ENCODE measurements at places on chromosomes 6 and 20. TPM values are rescaled to one million over a fixed set of nuclear protein-coding genes. Genes with fewer than 3 reads are reported as not detected.

The DNMT3B gene
- total RNA-seq, result 13.9 TPM

The HUS1B gene
- total RNA-seq, result not detected

The PBOV1 gene
- not detected for total RNA-seq

The SLC17A9 gene
- 33.6 TPM for total RNA-seq

The CD109 gene
- 0.52 TPM for total RNA-seq

The BPI gene
- total RNA-seq, result not detected

The COMMD7 gene
- 50.7 TPM for total RNA-seq

The FAM209B gene
- 0.32 TPM for total RNA-seq

The RGL2 gene
- total RNA-seq, result 22.9 TPM

The ADGB gene
- not detected for total RNA-seq

The MYBL2 gene
- total RNA-seq, result 76.9 TPM

The C20orf202 gene
- total RNA-seq, result 0.20 TPM

The SRC gene
- 54.7 TPM for total RNA-seq

The EFCAB8 gene
- 0.22 TPM for total RNA-seq

The PABPC1L gene
- 6.4 TPM for total RNA-seq

The MACROD2 gene
- total RNA-seq, result 0.51 TPM

The STX16 gene
- 28.0 TPM for total RNA-seq

The OR2J3 gene
- total RNA-seq, result not detected

The TCP1 gene
- total RNA-seq, result 677 TPM

The MYLK4 gene
- 0.15 TPM for total RNA-seq

The GSTA3 gene
- not detected for total RNA-seq

The MLIP gene
- total RNA-seq, result 0.33 TPM

The DNAH8 gene
- total RNA-seq, result not detected

The COL9A3 gene
- 53.3 TPM for total RNA-seq

The CCNC gene
- 193 TPM for total RNA-seq

The SPATA25 gene
- 7.6 TPM for total RNA-seq

The OR2H1 gene
- total RNA-seq, result not detected

The PPP1R14C gene
- total RNA-seq, result not detected

The RFX6 gene
- not detected for total RNA-seq

The ENPP4 gene
- 0.34 TPM for total RNA-seq

The ULBP2 gene
- total RNA-seq, result not detected

The RPN2 gene
- total RNA-seq, result 284 TPM

The NCOA3 gene
- 56.8 TPM for total RNA-seq

The TREM2 gene
- total RNA-seq, result not detected

The SOX18 gene
- total RNA-seq, result 1.3 TPM

The PRSS16 gene
- total RNA-seq, result not detected

The MAPK13 gene
- total RNA-seq, result 12.7 TPM

The RIMS4 gene
- total RNA-seq, result 0.07 TPM

The HS3ST5 gene
- total RNA-seq, result 1.1 TPM

The NFATC2 gene
- total RNA-seq, result 3.3 TPM

The BMP6 gene
- not detected for total RNA-seq

The TPX2 gene
- 190 TPM for total RNA-seq

The MCHR2 gene
- not detected for total RNA-seq

The EFHC1 gene
- total RNA-seq, result 23.4 TPM

The SOX4 gene
- 3.5 TPM for total RNA-seq

The C6orf58 gene
- not detected for total RNA-seq

Measured in HepG2 (cell line).